Kidney glomerular epithelial cell (primary cell): ENCODE measurements at places on chromosomes 1 and 21.

- no peak for DNase-seq
Measured at GRCh38 chr1:59978511-59978910, 51.9 kb upstream of the CYP2J2 start.

GRCh38 chr1:78519446-78519845 is 28.7 kb downstream of the PTGFR start:
- DNase-seq: no peak

GRCh38 chr1:192691041-192691440 is 55.1 kb downstream of the RGS13 start:
- no peak for DNase-seq

- no peak for DNase-seq
Measured at GRCh38 chr21:31727181-31727580, 4.7 kb downstream of the SCAF4 start.

DNA sequence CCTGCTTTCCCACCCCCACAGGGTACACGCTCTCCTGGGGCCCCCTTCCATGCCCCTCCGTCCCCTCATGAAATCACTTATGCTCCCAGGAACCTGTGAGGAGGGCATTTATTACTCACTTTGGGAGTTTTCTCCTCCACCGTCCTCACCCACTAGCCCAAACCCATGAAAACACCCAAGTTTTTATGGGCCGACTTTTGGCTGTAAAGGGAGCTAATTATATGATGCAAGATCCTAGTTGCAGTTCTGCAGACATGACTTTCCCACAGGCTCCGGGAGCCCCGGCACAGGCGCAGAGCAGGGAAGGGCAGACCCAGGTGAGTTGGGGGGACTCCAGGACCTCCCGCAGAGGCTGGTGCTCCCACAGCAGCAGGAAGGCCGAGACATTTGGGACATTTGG is 29.7 kb downstream of the EPHA2 start:
- DNase-seq: no peak

GRCh38 chr21:43303275-43304178 is 123.4 kb downstream of the SIK1 start:
- no peak for DNase-seq

DNA sequence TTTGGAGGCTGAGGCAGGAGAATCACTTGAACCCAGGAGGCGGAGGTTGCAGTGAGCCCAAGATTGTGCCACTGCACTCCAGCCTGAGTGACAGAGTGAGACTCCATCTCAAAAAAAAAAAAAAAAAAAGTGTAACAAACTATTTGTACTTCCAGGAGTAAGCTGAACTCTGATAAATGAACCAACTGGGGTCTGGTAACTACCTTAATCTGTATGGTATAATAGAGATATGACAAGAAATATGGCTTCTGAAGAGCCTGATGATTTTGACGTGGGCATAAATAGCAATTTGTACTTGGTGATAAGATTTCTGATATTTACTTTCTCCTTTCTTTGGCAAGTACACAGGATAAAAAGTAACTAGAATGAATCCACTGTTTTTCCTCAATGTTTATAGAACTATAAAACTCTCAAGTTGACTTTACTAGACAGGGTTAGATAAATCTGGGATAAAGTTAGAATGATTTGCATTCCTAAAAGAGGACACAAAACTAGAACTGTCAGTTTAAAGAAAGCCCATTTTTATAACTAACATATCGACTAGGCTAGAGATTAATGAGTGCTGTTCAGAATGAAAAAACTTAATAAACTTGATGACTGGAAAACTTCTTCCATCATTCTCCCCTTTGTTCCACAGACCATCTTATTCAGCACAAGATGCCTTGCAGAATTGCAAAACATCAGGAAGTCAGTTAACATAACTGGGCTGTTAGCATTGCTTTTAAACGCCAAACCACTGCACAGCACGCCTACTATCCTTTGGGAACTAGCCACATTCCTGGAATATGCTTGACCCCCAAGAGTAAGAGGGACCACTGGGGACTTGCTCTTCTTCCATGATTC is 51.5 kb upstream of the EDARADD start:
- DNase-seq: no peak

- DNase-seq: no peak
Measured at GRCh38 chr1:94946886-94947285, 20.0 kb upstream of the CNN3 start.

DNA sequence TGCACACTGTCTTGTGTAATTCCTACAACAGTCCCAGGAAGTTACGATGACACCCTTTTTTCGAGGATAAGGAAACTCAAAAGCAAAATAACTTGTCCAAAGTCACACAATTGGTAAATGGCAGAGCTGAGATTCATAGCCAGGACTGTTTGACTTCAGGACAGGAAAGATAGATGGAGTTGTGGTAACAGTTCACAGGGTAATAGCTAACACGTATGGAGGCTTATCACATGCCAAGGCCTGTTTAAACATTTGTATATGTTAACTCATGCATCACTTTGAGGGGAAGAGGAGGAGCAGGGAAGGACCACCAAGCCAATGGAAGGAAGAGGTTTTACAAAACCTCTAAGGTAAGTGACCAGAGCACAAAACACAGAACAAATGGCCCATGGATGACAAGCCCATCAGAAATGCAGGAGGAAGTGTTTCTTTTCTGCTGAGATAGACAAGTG is 2.8 kb downstream of the DHCR24 start:
- no peak for DNase-seq

GRCh38 chr1:34871443-34872132 is 12.0 kb upstream of the SMIM12 start:
- no peak for DNase-seq

GRCh38 chr1:29936031-29936544 is 699.8 kb downstream of the PTPRU start:
- no peak for DNase-seq

DNA sequence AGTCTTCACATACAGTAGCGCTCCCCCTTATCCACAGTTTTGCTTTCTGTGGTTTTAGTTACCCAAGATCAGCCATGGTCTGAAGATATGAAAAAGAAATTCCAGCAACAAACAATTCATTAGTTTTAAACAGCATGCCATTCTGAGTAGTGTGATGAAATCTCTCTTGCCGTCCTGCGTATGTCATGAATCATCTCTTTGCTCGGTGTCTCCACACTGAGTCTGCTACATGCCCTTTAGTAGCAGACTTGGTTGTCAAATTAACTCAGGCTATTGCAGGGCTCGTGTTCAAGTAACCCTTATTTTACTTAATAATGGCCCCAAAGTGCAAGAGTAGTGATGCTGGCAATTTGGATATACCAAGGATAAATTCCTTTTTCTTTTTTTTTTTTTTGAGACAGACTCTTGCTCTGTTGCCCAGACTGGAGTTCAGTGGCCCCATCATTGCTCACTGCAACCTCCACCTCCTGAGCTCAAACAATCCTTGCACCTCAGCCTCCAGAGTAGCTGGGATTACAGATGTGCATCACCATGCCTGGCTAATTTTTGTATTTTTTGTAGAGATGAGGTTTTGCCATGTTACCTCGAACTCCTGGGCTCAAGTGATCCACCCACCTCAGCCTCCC is 22.6 kb downstream of the PHACTR4 start:
- DNase-seq: peak; percentile 62

- no peak for DNase-seq
Measured at GRCh38 chr1:185042737-185043136, 2.6 kb upstream of the RNF2 start.

- peak; percentile 6 for DNase-seq
Measured at GRCh38 chr1:223363057-223363855, 720 bp downstream of the SUSD4 start.

DNA sequence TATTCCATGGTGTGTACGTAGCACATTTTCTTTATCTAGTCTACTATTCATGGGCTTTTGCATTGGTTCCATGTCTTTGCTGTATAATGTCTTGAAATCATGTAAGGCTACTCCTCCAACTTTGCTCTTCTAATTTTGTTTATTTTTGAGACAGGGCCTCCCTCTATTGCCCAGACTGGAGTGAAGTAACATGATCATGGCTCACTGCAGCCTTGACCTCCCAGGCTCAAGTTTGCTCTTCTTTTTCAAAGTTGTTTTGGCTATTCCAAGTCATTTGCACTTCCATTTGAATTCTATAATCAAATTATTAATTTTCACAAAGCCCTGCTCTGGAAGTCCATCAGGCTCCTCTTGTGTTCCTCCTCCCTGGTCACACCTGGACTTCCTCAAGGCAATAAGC is 90.2 kb upstream of the SGIP1 start:
- DNase-seq: no peak

GRCh38 chr1:229227298-229227919 is 43.5 kb upstream of the RAB4A start:
- DNase-seq: peak; percentile 70

GRCh38 chr1:87404296-87404695 is 75.6 kb downstream of the LMO4 start:
- DNase-seq: no peak

DNA sequence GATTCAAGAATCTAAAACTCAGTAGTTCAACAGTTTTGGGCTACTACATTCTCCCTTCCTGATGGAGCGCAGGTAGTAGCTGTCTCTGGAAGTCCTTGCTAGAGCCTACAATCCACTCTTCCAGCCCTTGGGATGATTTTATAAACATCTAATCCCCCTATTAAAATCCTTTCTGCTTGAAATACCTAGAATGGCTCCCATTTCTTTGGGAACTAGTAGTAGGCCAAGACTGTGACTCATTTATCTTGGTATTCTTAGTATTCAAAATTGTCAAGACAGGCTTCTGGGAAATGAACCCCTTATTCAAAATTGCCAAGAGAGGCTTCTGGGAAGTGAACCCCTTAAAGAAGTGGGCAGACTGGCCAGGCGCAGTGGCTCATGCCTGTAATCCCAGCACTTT is 142.5 kb upstream of the FGGY start:
- DNase-seq: no peak

- no peak for DNase-seq
Measured at GRCh38 chr1:79792219-79792930, 785.8 kb upstream of the ADGRL4 start.

DNA sequence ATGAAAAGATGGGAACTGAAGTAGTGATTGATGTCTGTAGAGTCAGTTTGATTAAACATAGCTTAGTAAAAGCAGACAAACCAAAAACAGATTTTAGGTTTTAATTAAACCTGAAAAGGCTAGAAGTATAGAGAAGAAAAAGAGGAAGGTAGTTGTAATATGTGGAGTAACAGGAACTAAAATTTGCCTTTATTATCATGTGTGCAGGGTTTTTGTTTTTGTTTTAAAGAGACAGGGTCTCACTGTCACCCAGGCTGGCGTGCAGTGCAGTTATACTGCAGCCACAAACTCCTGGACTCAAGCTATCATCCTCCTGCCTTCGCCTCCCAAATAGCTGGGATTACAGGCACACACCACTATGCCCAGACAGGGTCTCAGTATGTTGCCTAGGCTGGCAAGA is 6.0 kb downstream of the TOR1AIP1 start:
- DNase-seq: no peak

DNA sequence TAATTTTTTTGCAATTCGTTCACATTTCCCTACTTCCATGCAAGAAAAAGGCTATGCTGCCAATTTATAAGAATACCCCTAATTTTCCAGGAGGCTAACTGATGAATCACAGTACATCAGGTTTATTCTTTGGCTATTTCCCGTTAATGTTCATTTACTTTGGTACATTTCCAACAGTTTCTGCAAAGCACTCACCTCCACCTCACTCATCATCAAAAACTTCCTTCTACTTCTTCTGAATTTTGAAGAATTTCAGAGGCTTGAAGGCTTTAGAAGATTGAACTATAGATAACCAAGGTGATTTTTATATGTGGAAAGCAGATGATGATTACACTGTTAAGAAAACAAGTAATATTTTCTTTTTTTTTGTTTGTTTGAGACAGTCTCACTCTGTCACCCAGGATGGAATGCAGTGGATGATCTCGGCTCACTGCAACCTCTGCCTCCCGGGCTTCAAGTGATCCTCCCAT is 60.5 kb upstream of the HP1BP3 start:
- peak; percentile 84 for DNase-seq

- peak; percentile 7 for DNase-seq
Measured at GRCh38 chr21:34936883-34937563, 112.1 kb downstream of the RUNX1 start.

DNA sequence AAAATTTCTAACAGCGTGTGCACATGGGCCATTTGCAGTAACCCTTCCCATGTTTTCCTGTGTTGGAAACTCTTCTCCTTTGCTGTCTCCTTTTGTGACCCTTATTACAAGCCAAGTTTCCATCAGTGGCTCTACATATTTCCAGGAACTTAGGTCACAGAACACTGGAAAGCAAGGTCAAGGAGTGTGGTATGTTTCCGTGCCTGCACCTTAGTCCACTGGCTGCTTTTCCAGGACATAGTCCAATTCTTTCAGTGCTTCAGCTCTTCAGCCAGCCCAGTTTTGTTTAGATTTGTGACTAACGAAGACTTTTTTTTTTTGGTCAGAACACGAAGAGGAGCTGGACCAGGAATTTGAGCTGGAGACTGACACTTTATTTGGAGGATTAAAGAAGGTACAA is 33.8 kb downstream of the HHAT start:
- no peak for DNase-seq

- no peak for DNase-seq
Measured at GRCh38 chr1:29984862-29985605, 738.4 kb downstream of the MATN1 start.

DNA sequence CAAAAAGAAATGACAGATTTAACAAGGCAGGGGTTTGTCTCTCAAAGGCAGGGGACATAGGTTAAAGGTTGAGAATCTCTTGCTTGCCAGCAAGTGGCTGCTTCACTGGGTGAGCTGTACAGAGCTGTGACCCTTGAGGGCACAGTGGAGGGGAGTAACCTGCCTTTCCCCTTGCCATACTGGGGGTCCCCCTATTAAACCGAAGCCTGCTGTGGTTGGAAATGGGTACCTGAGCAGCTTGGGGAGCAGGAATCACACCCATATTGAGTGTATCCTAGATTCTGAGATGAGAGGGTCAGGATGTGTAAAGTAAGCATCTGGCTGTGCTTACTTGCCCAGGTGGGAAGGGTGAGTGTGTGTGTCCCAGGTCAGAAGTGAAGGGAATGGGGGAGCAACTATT is 31.8 kb downstream of the WNT4 start:
- DNase-seq: no peak

GRCh38 chr1:244780311-244780710 is 55.1 kb upstream of the COX20 start:
- DNase-seq: no peak

DNA sequence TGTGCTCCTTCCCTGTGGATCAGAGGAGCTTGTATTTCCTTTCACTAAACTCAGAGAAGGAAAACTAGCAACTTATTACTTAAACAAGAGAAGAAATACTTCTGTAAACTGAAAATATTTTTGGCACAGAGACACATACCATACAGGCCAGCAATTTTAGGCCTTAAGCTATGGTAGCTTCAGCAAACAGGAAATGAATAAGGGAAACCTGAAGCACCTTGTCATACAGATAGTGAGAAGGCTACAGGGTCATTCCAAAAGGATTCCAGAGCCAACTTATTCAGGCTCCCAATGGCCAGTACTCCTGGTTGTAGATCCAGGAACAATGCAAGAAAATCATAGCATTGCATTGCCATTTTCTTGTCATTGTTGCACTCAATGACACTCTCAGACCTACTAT is 9.1 kb upstream of the KYAT3 start:
- DNase-seq: no peak
